Epithelial cell of esophagus (primary cell): ENCODE measurements at places on chromosomes 13 and 19.
A peak's percentile ranks its signal among the peaks of the same experiment; 100 is the strongest.

- DNase-seq = no peak
These were observed 13.3 kb downstream of the PCDH9 start for GRCh38 chr13:67216864-67217263.

DNA sequence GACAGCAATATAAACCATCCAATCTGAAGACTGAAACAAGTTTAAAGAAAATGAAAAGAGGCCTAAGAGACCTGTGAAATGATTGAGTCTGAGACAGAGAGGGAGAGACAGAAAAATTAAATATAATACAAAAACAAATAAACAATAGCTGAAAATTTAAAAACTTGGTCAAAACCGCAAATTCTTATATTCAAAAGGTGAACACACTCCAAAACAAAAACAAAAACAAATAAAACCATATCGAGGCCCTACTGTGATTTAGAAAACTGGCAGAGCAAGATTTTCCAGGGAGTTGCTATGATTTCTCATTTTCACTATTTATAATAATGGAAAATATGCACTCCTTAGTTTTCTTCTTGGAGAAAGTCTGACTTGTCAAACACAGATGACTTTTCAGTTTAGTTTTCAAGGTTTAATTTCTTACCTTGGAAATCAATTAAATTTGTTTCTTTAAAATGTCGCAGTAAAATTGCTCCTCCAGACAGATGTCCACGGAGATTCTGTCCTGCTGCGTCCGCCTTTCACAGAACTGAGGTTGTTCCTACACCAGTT is 1420.3 kb downstream of the UQCRFS1 start:
- DNase-seq = no peak

GRCh38 chr19:6223461-6224307 is 56.1 kb downstream of the MLLT1 start:
- DNase-seq = no peak

GRCh38 chr19:11089254-11090013 is at the start of gene LDLR:
Gene LDLR (plus strand): TSS chr19:11089463. CDS start chr19:11089549, 86 bp downstream.
- DNase-seq = peak; percentile 96

GRCh38 chr19:3760871-3761361 is 576 bp downstream of the APBA3 start:
- DNase-seq = peak; percentile 16

DNA sequence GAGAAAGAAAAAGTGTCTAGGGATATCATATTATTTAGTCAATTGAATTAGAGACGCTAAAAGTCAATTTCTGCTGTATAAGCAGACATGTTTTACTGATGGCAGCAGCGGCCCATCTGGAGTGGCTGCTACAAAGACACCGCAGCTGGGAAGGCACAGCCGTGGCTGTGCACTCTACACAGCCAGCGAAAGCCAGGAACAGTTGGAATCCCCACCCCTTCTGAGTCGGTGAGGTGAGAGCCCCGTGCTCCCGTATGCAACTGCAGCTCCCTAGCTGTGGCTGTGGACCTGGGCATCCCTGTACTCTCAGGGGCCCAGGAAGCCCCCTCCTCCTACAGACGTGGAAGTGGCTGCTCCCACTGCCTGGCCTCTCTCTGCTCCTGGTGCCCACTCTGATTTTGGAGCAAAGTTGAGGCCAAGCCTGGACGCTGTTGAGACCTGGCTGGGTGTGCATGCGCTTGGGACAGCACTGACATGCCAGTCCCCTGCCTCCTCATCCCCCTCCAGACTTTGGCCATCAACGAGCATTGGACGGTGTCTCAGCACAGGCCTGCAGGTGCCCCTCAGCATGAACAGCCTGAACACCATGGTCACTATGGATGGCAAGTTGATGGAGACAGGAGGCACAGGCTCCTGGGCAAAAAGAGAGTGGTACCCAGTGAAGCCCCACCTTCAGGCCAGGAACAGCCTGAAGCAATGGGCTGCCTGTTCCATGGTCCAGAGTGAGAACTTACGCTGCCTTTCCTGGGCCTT is 944.0 kb upstream of the MIR17HG start:
- no peak for DNase-seq

GRCh38 chr13:42895776-42896175 is 96.3 kb downstream of the EPSTI1 start:
- DNase-seq = no peak

GRCh38 chr13:22428188-22428828 is 752.5 kb upstream of the SGCG start:
- DNase-seq = no peak

DNA sequence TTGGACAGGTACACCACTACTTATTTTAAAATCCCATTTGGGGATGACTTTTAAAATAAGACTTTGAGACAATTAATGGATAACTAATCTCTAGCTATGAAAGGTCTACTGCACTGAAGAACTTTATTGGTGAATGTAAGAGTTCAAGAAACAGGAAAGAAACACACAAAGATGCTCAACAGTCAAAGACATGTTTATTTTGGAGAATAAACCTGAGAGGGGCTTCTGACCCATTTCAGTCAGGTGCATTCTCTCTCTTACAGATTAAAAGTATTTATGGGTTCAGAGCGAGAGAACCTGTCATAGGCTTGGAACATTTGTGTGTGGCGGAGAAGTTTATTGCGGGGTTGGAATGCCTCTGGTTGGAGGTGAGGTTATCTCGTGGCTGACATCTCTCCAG is 94.3 kb upstream of the USP29 start:
- no peak for DNase-seq

DNA sequence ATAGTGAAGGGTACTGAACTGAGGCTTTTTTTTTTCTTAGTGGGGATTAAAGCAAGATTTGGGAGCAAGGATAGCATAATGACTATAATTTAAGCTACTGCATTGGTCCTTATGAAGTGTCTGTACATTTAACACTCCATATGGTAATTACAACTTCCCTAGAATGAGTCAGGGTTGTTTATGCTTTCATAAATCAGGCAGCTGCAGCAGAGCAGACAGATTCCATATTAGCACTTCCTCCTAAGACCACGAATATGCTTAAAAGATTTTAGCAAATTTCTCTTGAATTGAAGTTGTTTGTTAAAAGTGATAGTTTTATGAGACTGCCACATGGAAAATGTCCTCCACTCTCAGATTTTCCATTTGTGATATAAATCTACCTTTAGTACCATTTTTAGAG is 401.1 kb upstream of the SPRY2 start:
- DNase-seq = peak; percentile 39

DNA sequence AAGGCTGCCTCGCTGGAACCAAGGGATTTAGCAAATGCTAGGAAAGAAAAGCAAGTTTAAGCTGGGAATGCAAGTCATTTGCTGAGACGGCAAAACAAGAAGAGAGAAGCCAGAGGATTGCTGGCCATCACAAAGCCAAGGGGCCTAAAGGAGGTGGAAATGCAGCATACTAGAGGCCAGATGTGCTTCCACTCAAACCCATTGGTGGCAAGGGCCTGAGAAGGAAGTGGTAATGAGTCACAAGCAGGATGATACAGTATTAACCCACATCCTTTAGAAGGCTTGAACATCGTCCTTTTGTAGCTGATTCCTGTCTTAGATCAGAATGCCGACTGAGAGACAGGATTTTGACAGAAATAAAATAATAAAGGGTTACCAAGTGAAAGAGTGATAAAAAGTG is 68.2 kb downstream of the ITGBL1 start:
- DNase-seq = peak; percentile 58

DNA sequence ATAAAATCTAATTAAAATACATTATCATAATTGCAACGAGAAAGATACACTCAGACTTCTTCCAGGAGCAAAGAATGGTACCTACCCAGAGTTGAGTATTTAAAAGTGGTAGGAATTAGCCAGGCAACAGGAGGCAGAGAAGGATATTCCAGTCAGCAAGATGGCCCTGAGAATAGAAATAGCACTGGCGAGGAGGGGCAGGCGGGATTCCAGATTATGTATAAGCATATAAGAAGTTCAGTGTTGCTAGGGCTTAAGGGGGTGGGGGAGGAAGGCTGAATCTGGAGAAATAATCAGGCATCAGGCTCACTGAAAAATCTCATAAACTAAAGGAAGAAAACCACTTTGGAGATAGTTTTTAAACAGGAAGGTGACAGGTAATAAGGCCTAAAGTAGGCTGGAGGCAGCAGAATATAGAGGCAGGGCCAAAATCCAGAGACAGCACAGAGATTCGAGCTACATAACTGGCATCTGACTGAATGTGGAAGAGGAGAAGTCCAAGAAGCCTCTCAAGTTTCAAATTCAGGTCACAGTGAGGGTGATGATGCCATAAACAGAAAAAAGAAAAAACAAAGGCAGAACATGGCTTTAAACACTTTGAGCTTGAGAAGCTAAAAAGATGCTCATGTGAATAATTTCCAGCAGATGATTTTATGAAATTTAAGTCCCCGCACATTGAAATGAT is 7.5 kb downstream of the KPNA3 start:
- no peak for DNase-seq

GRCh38 chr13:80901111-80901510 is 560.2 kb upstream of the SPRY2 start:
- no peak for DNase-seq

DNA sequence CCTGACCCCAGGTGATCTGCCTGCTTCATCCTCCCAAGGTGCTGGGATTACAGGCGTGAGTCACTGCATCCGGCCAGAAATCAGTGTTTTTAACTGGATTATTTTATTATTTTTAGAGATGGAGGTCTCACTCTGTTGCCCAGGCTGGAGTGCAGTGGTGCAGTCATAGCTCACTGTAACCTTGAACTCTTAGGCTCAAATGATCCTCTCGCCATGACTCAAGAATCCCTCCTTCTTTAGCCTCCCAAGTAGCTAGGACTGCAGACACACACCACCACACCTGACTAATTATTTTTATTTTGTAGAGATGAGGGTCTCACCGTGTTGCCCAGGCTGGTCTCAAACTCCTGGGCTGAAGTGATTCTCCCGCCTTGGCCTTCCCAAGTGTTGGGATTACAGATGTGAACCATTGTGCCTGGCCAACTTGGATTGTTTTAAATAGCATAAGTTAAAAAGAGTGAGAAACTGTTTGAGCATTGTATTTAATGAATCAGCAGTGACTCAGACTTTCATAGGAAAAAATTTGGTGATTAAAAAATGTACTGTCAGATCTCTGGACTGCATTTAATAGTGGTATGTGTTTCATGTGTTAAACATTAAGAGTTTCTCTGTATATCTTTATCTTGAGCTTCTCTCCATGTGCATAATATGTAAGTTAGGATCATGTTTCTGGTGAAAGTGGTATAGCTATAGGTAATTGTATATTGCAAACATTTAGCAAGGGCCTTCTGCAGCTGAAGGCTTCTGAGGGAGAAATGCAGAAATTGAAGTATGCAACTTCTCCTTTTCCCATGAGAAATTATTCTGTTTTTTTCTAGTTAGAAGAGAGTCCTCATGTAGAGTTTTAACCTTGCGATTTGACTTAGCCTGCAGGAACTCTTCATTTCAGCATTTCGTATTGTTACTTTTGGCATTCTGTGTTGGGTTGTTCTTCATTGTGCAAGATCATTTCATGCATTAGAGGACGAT is 121.2 kb downstream of the PCCA start:
- DNase-seq = peak; percentile 70

- DNase-seq = no peak
These were observed 281.6 kb downstream of the DNAJC15 start for GRCh38 chr13:43304945-43305344.

GRCh38 chr19:16160943-16161560 is 12.3 kb downstream of the CIB3 start:
- DNase-seq = peak; percentile 92

DNA sequence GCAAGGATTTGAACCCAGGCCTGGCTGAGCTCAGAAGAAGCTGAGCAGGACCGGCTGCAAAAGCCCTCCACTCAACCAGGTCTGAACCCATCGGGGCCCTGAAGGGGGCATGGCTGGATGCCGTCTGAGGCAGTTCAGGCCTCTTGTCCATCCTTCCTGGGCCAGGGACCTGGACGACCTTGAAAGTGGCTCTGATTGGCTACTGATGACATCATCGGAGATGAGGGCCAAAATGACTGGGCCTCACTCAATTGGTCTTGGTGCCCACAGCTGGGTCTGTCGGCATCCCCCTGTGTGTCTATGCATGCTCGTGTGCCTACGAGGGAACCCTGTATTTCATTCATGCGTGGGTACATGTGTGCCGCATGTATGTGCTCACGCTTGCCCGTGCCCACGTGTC is 71.8 kb downstream of the PTPRS start:
- DNase-seq = no peak

DNA sequence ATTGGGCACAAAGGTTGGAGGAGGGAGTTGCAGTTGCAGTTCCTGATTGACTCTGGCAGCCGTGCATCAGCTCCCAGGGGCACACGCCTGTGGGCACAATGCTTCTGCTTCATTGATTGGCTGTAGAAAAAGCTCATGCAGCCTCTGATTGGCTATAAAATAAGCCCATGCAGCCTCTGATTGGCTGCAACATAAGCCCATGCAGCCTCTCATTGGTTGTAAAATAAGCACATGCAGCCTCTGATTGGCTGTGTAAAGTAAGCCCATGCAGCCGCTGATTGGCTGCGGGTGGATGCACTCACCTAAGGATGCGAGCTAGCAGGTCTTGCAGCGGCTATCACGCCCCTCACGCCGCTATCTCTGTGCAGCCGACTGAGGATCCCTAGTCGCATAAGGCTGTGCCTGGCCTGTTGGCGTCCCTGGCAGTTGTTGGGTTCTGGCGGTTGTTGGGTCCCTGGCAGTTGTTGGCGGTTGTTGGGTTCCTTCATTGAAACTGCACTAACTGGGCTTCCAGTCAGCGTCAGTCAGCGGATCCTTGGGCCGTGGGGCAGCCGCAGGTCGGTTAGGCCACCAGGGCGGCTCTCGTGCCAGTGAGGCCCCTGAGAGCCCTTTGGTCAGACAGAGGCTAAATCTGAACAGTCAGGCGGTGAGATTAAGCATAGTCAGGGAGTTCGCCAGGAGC is at the start of gene SIGLECL1:
Gene SIGLECL1 (plus strand): TSS at position 295 of the 682 bp plus-strand sequence. CDS start 12,993 bp downstream, outside the sequence.
- no peak for DNase-seq

DNA sequence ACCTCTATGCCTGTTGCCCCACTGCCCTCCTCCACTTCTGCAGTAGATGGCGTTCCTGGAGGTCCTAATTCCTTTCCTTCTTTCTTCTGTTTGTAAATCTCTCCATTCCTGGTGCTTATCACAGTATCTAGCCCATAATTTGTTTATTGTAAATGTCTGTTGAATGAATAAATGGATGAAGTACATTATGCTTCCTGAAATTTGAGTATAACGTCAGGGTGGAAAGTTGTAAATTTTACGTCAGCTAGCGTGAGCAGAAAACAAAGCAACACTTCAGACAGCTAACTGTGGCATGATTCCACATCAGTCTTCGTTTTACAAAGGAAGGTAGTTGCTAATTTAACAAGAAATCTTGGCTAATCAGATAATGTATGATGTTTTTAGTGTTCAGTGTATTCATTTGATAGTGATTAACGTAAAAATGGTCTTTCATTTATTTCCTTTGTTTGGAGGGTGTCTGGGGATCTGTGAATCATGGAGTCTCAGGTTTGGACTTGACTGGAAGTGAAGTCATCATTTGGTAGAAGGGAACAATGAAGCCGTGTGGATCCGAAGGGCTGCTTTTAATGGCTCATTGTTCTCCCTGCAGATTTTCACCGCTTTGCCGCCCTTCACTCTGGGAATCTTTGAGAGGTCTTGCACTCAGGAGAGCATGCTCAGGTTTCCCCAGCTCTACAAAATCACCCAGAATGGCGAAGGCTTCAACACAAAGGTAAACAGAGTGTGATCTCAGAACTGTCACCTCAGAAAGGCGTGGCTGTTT is 215.1 kb downstream of the SHISA2 start:
- DNase-seq = peak; percentile 92

- no peak for DNase-seq
These were observed 41.4 kb downstream of the GATAD2A start for GRCh38 chr19:19446655-19447437.
